PC-3 (cell line): ENCODE measurements at places on chromosomes 1 and 21. TPM values are rescaled to one million over a fixed set of nuclear protein-coding genes. Genes with fewer than 3 reads are reported as not detected.

The TMEM240 gene
- 0.87 and 2.0 TPM in 2 replicates for total RNA-seq

The LCE1E gene
- total RNA-seq, result not detected in 2 replicates

DNA sequence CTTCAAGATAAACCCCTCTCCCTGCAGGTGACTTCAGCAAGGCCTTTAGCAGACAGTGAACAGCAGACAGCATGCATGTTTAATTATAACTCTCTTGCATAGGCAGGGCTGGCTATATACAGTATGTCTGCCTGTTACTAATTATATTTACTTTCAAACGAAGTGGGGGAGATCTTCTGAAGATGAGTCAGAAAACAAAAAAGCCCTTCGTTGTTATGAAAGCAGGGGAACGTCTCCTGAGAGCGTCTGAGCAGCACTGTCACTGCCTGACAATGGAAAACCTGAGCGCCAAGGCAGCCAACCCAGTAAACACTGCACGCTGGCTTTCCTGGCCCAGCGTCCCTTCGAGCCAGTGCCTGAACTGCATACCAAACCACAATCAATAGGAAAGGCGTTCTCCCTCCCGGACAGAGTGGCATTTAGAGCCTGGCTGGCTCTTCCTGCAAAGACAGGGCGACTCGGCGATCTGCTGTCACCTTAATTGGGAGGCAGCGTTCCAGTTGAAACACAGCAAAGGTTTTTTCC, 54.1 kb downstream of the TOMM20 start:
- H3K36me3 ChIP-seq, result no peaks in the 10 kb centered on the region; the same call in 1 of the 2 replicates
- peaks cover 79% of the 10 kb centered on the region for H3K4me1 ChIP-seq
- peak overlapping the region; percentile 100 for H3K27ac ChIP-seq
- peak overlapping the region; percentile 36 for H3K4me3 ChIP-seq
- no peaks in the 10 kb centered on the region for H3K27me3 ChIP-seq

GRCh38 chr1:59434336-59434735, 137.4 kb downstream of the FGGY start:
- H3K27ac ChIP-seq, result peak overlapping the region; percentile 84
- no peaks in the 10 kb centered on the region for H3K36me3 ChIP-seq
- peaks cover 43% of the 10 kb centered on the region for H3K4me1 ChIP-seq
- DNase-seq, result peak; percentile 86
- no peak overlapping the region for H3K4me3 ChIP-seq

GRCh38 chr1:173661763-173662162, 7.9 kb downstream of the ANKRD45 start:
- no peak overlapping the region for H3K4me3 ChIP-seq
- H3K27me3 ChIP-seq, result no peaks in the 10 kb centered on the region
- H3K4me1 ChIP-seq, result peaks cover 5% of the 10 kb centered on the region

DNA sequence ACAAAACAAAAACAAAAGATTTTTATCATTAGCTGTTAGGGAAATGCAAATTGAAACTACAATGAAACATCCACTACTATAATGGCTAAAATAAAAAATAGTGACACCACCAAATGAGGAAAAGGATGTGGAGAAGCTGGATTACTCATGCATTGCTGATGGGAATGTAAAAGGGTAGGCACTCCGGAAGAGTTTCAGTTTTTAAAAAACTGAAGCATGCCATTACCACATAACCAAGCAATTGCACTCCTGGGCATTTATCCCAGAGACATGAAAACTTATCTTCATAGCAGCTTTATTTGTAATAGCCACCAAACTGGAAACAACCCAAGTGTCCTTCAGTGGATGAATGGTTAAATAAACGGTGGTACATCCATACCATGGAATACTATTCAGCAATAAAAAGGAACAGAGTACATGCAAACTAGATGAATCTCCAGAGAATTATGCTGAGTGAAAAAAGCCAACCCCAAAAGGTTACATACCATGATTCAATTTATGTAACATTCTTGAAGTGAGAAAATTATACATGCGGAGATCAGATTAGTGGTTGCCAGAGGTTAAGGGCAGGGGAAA, 14.5 kb upstream of the CFAP298 start:
- H3K4me3 ChIP-seq, result no peak overlapping the region
- H3K36me3 ChIP-seq, result no peaks in the 10 kb centered on the region
- peak; percentile 19 for DNase-seq

The TMEM200B gene
- total RNA-seq, result 9.0 and 9.3 TPM in 2 replicates

DNA sequence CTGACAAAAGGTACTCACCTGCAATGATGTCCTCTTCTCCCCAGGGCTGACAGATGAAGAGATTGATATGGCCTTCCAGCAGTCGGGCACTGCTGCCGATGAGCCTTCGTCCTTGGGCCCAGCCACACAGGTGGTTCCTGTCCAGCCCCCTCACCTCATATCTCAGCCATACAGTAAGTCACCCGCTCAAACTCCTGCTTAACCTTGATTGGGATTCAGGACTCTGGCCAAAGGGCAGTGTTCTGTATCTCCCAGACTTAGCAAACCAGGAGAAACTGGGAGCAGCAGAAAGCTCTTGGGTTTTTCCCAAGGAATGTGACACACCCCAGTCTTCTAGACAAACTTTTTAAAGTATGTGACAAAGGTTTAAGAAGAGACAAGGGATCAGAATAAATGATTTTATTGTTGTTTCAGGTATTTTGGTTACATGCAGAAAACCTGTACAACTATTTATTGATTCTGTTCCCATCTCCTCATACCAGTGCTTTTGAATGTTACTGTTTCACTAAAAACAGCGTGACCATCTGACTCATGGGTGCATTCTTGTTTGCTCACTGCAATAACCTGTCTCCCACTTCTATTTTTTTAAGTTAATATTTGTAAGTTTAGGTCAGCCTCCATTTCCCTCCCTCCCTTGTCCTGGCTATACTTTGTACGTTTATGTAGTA, 124.6 kb downstream of the PEX14 start:
- peak overlapping the region; percentile 88 for H3K27ac ChIP-seq
- DNase-seq, result peak; percentile 82
- H3K36me3 ChIP-seq, result no peaks in the 10 kb centered on the region
- no peak overlapping the region for H3K4me3 ChIP-seq
- no peaks in the 10 kb centered on the region for H3K27me3 ChIP-seq

DNA sequence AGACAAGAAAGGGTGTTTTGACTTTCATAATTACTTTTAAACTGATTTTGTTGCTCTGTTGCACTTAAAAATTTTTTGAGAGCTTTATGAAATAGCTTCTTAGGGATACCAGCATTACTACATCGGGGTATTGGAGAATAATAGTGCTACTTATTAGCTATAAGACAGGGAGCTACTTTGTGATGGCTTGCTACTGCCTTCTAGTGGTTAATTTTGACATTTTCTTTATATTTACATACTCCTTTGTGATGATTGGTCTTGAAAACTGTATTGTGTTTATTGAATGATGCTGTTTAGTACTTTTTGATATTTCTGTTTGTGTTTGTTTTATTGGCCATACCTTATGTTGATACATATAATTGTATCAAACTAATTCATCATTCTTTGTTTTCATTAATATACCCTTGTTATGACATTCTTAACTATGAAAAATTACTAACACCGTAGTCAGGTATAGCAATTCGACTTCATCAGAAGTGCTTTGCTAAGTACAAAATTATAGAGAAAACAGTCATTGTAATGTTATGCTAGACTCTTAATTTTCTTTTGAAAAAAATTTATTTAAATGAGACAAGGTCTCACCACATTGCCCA, 85.5 kb downstream of the CLIC4 start:
- no peak overlapping the region for H3K4me3 ChIP-seq
- H3K27ac ChIP-seq, result no peak overlapping the region
- no peaks in the 10 kb centered on the region for H3K4me1 ChIP-seq
- DNase-seq, result peak; percentile 86

The LCE3E gene
- total RNA-seq, result not detected in 2 replicates

- H3K36me3 ChIP-seq, result no peaks in the 10 kb centered on the region
- no peak overlapping the region for H3K4me3 ChIP-seq
- H3K4me1 ChIP-seq, result peaks cover 10% of the 10 kb centered on the region; the same call in 1 of the 2 replicates
- no peak for DNase-seq
- no peak overlapping the region for H3K27ac ChIP-seq
- no peaks in the 10 kb centered on the region for H3K27me3 ChIP-seq
Measured at GRCh38 chr1:227544067-227545050, 19.0 kb upstream of the ZNF678 start.

The DENND2D gene
- total RNA-seq, result 3.2 and 4.0 TPM in 2 replicates

DNA sequence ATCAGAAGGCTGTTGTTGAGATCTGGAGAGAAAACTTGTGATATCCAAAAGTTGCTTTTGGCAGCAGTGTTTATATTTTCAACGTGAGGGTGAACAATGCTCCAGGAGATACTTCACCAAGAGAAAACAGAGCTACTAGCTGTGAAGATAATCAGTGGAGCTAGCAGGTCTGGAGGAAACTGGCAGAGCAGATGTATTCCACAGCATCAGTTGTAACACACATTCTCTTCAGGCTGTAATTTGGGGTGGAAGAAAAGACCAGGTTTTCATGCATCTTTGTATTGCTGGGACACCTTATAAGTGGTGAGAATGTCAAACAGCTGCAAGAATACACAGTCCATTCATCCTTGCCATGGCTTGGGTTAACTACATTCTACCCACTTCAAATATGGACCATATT, 22.0 kb downstream of the AHCYL1 start:
- no peak overlapping the region for H3K4me3 ChIP-seq
- no peak for DNase-seq
- H3K36me3 ChIP-seq, result peaks cover 8% of the 10 kb centered on the region; the same call in 1 of the 2 replicates
- H3K27me3 ChIP-seq, result no peaks in the 10 kb centered on the region

DNA sequence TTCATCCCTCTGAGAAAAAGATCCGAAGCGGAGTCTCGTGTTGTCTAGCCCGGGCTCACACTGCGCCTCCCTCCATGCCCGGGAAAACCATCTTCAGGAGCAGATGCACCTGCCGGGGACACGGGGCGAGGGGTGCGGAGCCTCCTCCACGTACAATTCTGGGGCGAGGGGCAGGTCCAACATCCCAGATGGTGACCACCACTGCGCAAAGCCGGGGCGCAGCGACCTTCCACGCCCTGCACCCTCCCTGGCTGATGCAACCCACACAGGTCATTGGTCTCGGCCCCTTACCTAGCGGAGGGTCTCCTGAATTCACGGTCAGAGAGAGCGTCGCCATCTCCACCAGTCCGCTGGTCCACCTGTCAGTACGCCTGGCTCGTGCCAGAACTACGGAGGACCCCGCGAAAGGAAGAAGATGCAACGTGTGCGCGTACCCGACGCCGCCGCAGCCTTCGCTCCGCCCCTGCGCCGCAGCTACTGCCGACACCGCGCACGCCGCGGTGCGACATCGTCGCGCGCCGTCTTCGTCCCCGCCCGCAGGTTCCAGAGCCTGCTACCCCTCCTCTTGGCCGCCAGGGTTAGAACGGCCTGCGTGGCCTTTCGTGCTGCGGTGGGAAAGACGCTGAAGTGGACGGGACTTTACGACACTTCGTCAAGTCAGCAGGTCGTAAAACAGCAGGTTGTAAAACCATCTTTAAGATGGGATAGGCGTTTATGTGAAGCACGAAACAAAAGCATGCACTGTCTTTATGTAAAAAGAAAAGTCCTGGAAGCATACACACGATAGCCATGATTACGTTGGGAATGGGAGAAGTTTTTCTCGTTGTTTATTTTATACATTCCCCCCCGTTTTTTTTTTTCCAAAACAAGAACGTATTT, at the start of gene EPRS1:
Gene EPRS1, minus strand, starts transcription at position 454 of the 879 bp plus-strand sequence. Its CDS starts 117 bp downstream, at position 337.
- peak within 1 kb of the TSS; percentile 81 for H3K4me3 ChIP-seq
- H3K36me3 ChIP-seq, result peaks cover 3% of the 10 kb centered on the region; the same call in 1 of the 2 replicates
- peaks cover 20% of the 10 kb centered on the region for H3K4me1 ChIP-seq
- no peaks in the 10 kb centered on the region for H3K27me3 ChIP-seq
- DNase-seq, result peak; percentile 100

DNA sequence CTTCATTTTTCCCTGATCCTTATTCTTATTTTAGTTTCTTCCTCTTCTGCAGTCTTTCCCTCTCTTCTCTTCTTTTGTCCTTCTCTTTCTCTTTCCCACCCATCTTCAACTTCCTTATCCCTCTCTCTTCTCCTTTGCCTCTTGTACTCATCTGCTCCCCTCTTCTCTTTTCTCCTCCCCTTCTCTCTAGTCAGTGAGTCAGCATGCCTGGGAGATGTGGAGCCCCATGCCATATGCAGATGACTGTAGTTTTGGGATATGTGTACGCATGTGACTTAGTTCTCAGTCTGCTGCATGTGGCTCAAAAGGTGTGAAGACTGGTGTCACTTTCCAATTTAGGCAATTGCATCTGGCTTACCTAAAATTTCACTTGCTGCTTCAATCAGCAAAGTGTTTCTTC, 10.4 kb downstream of the DNAJC6 start:
- no peak overlapping the region for H3K27ac ChIP-seq
- DNase-seq, result no peak
- no peaks in the 10 kb centered on the region for H3K27me3 ChIP-seq

DNA sequence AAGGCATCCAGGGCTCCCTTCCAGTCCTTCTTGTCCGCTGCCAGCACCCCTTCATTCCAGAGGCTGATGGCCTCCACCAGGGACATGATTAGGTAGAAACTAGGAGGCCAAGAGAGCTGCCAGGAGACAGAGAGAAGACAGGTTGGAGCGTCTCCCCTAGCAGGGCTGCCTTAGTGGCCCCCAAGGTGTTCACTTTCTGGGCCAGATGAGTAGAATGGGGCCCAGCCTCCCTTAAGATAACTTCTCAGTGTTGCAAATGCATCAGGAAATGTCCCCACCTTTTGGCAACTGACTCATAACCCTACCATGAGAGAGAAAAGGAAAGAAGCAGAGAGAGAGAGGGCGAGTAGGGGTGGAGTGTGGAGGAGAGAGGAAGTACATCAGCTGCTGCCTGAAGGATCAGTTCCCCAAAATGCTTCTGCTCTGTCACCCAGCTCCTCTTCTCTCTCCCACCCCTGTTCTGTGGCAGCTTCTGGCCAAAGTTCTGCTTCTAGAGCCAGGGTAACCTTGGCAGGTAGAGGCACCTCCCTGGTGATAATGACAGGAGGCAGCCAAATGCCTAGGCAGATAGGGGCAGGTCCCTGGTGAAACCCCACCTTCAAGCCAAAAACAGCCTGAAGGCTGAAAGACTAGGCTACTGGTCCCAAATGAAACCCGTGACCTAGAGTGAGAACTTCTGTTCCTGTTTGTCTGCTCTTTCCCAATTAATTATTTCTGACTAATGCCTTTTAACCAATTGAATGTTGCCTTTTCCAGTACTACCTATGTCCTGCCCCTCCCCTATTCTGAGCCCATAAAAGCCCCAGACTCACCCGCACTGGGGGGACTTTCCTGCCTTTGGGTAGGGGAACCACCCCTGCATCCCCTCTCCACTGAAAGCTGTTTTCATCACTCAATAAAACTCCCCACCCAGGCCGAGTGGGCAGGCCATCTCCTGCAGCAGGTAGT, at the start of gene NCF2:
Gene NCF2, minus strand, starts transcription at position 216 of the 948 bp plus-strand sequence. Its CDS starts 130 bp downstream, at position 86.
- peaks cover 12% of the 10 kb centered on the region for H3K4me1 ChIP-seq
- H3K27ac ChIP-seq, result no peak within 1 kb of the TSS
- no peak within 1 kb of the TSS for H3K4me3 ChIP-seq
- H3K36me3 ChIP-seq, result no peaks in the 10 kb centered on the region
- no peak for DNase-seq

DNA sequence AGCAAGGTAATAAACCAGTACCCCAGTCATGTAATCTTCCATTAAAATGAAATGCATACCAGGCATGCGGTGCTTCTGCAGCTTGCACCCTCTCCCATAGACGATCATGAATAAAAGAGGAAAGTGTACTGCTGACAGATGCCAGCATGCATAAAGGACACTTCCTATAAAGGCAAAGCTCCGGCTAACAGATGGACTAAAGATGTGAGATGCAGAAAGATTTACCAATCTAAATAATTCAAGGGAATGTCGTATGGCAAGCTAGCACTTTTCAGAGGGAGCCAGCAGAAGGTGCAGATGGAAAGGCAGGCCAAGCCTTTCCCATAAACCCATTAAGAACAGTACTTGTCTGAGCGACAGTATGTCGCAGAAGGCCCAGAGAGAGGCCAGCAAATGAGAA, 542.0 kb downstream of the NUF2 start:
- H3K4me3 ChIP-seq, result no peak overlapping the region
- H3K27me3 ChIP-seq, result no peaks in the 10 kb centered on the region
- H3K36me3 ChIP-seq, result no peaks in the 10 kb centered on the region
- H3K4me1 ChIP-seq, result no peaks in the 10 kb centered on the region
